H4 (cell line): ENCODE measurements at places on chromosomes 11 and 22. TPM values are rescaled to one million over a fixed set of nuclear protein-coding genes. Genes with fewer than 3 reads are reported as not detected.
A peak's percentile ranks its signal among the peaks of the same experiment; 100 is the strongest.

GRCh38 chr22:26847816-26848215, 190.4 kb downstream of the MIAT start:
- no peak for DNase-seq

- DNase-seq, result no peak
Observed at GRCh38 chr11:27418356-27418755, 54.2 kb downstream of the LGR4 start.

- DNase-seq, result no peak
Observed at GRCh38 chr11:97772705-97773104, 1248.0 kb upstream of the CNTN5 start.

DNA sequence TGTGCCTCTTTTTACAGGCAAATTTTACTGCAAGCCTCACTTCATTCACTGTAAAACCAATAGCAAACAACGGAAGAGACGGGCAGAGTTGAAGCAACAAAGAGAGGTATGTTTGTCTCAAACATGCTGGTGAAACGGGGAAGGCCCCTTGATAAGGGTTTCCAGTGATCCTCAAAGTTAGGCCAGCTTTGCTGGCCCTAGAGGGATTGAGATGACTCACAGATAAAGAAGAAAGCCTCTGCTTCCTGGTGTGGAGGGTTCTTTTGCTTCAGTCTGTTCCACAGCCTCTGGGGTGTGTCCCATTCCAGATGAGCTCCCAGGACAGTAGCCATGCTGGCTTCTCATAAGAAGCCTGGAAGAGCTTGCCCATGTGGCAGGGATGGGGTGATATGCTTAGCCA, 118.9 kb upstream of the PARVA start:
- no peak for DNase-seq

- no peak for DNase-seq
Observed at GRCh38 chr11:130178441-130179339, 19.1 kb downstream of the ST14 start.

- no peak for DNase-seq
Observed at GRCh38 chr11:64071849-64072248, 36.1 kb downstream of the FLRT1 start.

DNA sequence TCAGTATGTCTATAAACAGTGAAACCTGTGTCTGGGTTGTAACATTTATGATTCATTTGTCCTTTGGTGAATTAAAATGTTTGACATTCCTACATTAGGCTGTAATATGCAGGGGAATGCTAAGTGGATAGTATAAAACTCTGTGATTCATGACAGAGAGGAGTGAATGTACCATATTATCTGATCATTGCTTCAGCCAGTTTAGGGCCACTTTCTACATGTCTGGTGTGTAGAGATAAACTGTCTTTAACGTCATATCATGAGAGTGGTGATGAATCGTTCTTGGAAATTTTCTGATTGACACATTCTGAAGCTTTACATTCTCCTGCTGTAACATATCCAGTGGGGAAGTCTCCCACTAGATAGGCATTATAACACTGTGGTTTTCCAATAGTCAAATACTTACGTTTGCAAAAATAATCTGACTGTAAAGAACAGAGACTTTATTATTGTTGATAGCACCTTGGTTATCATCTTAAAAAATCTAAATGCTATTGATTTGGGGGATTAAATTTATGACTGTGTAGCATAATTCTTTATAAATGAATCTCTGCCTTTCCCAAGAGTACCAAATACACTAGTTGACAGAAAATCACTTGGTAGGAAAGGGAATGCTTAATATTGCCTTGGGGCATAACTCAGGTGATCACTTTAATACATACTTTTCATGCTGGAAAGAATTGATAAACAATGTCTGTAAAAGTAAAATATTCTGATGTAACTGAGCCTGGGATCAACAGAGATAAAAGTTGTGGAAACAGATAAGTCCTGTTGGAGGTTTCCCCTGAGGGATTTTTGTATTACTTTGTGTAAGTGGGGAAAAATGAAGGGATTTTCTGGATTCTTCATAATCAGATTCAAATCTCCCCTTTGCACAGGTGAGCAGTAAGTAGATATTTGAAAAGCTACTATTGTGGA, 427.9 kb downstream of the JRKL start:
- no peak for DNase-seq

DNA sequence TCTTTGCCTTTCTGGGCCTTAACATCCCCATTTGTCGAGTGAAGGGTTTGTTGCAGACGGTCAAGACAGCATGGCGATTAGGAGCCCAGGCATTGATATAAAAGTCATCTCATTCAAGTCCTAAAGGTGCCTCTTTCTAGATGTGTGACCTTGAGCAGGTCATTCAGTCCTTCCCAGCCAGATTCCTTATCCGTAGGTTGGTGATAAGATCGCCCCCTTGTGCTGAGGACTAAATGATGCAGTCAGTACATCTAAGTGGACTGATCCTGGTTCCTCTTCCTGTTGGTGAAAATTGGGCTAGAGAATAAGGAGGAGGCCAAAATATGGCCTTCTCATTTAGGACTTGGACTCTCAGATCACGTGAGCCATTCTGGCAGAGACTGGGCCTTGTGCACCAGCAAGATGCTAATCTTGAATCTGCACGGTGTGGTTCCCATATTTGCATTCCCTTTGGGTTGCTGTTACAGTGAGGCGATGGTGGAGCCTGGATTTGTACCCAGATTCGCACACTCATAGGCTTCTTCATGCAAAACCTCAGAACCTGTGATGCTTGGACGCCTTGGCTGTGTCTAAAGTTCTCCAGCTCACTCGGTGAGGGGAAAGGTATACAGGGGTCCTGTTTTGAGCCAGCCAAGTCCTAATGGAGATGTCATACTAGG, 156.8 kb downstream of the MYO18B start:
- DNase-seq, result no peak

GRCh38 chr11:64218628-64219353, 7.2 kb downstream of the TRPT1 start:
- DNase-seq, result no peak

DNA sequence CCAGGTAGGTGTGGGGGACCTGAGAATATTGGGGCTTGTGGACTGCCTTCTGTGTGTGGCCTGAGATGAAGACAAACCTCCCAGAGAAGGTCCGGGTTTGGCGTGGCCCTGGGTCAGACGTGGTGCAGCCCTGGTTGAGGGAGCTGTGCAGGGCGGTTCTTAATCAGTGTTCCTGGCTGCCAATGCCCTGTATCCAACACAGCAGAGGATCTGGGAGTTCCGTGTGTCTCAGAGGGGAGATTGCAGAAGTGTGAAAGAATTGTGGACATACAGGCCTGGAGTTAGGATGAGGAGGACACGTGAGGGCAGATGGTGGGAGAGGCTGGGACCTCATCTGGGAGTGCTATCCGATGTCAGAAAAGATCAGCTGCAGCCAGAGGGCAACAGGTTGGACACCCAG, 102.0 kb upstream of the NECTIN1 start:
- DNase-seq, result no peak

GRCh38 chr11:76288166-76288980, 82.1 kb upstream of the WNT11 start:
- DNase-seq, result no peak

DNA sequence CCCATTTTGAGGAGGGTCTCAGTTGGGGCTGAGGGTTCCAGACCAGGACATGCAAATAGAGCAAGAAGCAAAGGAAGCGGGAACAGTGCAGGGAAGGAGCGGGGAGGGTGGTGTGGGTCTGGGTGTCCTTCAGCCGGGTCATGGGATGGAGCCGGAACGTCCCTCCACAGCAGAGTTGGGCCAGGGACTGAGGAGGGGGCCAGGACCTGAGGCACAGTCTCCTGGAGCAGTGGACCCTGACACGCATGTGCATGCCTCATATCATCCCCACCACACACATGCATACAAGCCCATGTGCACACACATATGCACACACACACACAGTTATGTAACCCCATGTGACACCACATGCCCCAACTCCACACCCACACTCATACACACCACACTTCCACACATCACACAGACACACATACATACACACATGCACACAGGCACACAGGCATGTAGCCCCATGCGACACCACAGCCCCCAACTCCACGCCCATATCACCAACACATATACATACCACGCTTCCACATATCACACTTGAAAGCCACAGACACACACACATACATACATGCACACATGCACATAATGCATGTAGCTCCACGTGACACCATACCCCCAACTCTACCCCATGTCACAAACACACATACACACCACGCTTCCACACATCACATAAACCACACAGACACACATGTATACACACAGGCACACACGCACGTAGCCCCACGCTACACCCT, 1026.6 kb downstream of the BRD1 start:
- no peak for DNase-seq

GRCh38 chr11:128644576-128644975, 49.3 kb upstream of the FLI1 start:
- DNase-seq, result no peak

DNA sequence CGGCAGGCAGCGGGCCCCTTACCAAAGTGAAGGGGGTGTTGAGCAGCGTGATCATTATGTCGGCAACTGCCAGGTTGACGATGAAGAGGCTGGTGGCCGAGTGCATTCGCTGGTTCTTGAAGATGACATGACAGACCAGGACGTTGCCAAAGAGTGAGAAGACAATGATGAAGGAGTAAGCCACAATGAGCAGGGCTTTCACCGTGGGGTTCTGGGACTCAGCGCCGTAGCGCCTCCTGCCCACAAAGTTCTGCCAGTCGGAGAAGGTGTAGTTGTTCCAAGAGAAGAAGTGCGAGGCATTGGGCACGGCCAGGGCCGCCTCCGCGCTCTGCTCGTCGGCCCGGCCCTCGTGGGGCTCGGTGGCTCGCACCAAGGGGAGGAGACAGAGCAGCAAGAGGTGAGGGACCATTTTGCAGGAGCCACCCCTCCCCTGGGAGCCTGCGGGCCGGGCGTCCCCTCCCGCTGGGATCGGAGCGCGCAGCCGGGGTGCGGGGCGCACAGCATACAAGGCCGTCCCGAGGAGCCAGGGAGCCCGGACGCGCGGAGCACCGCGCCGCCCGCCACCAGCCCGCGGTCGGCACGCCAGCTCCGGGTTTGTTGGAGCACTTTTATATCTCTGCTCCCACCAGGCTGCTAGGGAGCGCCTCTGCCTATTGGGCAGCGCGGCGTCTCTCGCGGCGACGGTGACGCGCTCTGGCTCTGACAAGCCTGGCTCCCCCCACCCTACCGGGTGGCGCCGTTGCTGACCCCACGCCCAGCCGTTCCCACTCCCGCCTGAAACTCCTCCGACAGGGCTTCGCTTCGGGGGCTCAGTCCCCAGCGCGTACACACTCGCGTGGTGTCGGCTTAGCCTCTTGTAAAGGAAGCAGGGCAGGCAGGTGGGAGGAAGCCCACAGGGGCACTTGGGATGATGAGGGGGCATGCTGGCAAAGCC, at the start of gene GPR83:
TSS of gene GPR83 (minus strand) at position 581 of the 934 bp plus-strand sequence. CDS start at position 409, 172 bp downstream.
- DNase-seq, result no peak

DNA sequence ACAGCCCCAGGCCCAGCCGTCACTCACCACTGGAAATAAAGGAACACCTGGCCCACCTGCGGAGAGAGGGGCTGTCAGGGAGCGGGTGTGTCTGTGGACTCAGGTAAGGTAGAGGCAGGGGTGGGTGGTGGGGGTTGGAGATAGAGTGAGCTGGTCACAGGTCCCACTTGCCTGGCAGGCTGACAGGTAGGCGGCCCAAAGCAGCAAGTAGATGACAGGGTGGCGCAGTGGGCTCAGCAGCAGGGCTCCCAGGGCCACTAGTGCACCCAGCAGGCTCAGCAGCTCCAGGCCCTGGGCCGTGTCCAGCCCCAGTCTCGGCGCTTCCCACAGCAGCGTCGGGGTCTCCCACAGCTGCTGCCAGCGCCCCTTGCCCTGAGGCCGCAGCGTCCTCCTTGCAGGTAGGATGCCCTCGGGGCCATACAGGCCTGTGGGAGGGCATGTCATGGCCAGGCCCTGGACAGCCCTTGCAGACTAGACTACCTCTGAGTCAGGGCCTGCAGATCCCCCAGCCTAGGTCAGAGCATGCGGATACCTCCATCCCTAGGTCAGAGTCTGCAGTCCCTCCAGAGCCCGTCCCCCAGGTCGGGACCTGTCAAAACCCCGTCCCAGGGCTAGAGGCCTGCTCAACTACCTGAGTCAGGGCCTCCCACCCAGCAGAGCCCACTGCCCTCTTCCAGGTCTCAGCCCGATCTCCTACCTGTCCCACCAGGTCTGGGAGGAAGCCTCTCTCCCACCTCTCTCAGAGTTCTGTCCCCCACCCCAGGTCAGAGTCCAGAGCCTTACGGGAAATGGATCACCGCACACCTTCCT, 686 bp downstream of the LMF2 start:
- no peak for DNase-seq

DNA sequence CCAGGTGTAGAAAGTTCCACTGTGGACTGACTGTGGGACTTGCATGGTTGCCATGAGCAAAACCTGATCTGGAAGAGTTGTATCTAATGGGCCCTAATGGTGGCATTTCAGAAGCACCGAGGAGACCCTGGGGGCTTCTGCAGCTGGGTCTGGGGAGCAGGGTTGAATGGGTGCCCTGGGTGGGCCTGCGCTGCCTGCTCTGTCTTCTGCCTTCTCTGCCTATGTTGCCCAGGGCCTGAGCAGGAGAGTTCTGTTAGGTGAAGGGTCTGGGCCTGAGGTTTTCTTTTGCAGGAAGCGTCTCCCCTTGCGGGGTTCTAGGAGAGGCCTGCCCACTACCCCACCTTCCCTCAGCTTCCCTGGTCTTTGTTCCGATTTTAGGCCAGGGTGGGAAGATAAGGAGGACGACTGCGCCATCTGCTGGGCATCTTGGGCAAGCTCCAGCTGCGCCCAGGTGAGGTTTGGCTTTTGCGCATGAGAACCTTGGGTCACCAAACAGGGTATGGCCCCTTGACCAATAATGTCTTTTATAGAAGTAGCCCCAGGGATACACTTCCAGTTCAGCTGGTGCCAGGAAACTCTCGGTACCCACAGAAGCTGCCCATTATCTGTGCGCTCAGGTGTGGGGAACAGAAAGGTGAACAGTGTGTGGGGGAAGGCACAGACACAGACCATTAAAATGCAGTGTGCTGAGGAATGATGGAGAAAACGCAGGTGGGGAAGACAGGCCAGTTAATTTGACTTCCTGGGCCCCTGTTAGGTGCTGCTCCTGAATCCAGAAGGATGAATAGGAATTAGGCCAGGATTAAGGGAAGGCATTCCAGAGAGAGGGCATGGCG, 23.2 kb downstream of the COMMD9 start:
- DNase-seq, result peak; percentile 63

GRCh38 chr11:105609832-105610781, at the start of gene GRIA4:
Gene GRIA4 (plus strand): TSS chr11:105610073. CDS start chr11:105610998, 925 bp downstream.
- peak; percentile 24 for DNase-seq

Gene TRPM5
- not detected in 2 replicates for total RNA-seq

Gene SLC7A4
- not detected in 2 replicates for total RNA-seq

Gene CARNS1
- total RNA-seq, result not detected in 2 replicates

Gene MUC2
- not detected in 2 replicates for total RNA-seq

Gene CHRNA10
- 0.18 and 0.91 TPM in 2 replicates for total RNA-seq

Gene LRRC75B
- 0.66 and 2.1 TPM in 2 replicates for total RNA-seq

Gene IL18BP
- total RNA-seq, result 0.60 and 1.2 TPM in 2 replicates

Gene TNRC6B
- 14.8 and 26.4 TPM in 2 replicates for total RNA-seq

Gene DNAJB7
- total RNA-seq, result not detected in 2 replicates

Gene OR5A1
- not detected in 2 replicates for total RNA-seq

Gene LIPT2
- 8.7 and 10.3 TPM in 2 replicates for total RNA-seq

Gene PLEKHB1
- 0.10 TPM in 1 of 2 replicates, not detected in the other for total RNA-seq
